Stimulated activated CD8-positive, alpha-beta memory T cell treated with anti-CD3 and anti-CD28 coated beads, Interleukin-15, amount 100 ng/mL, for 4 hours (primary cell): ENCODE measurements at places on chromosomes 16 and 17.

- DNase-seq: no peak
These were observed 631 bp downstream of the NXPH3 start for GRCh38 chr17:49576088-49576916.

GRCh38 chr17:69159418-69159817 is 17.7 kb upstream of the ABCA6 start:
- no peak for DNase-seq

- no peak for DNase-seq
These were observed 77.5 kb upstream of the DOC2B start for GRCh38 chr17:258906-259305.

DNA sequence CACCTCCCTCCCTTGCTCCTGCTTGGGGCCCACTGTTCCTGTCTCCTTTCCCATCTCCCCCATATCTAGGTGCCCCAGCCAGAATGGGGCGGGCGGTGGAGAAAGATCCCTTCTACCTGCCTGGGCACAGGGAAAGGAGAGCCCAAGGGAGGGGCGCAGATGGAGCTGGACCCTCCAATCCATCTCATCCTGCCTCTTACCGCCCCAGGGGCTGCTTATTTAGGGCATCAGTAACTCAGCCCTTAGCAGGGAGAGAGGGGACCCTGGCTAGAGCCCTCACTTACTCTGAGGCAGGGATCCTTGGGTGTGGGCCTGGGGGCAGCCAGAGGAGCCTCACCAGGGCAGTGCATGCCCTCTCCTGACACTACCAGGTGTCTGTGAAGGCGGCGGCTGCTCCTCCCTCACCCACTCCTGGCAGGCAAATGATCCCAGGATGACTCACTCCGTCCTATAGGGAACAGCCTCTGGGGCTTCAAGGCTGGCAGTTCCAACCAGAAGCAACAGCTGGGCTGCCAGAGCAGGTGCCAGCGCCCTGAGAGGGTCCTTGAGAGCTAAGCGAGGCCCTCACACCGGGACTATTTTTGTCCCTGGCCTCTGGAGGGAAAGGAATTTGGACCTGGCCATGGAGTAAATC is 16.3 kb upstream of the BCAR1 start:
- DNase-seq: no peak

- no peak for DNase-seq
These were observed 378.6 kb upstream of the C16orf82 start for GRCh38 chr16:26688105-26688504.

GRCh38 chr17:29761040-29761761 is 138.5 kb upstream of the CORO6 start:
- DNase-seq: peak; percentile 82

DNA sequence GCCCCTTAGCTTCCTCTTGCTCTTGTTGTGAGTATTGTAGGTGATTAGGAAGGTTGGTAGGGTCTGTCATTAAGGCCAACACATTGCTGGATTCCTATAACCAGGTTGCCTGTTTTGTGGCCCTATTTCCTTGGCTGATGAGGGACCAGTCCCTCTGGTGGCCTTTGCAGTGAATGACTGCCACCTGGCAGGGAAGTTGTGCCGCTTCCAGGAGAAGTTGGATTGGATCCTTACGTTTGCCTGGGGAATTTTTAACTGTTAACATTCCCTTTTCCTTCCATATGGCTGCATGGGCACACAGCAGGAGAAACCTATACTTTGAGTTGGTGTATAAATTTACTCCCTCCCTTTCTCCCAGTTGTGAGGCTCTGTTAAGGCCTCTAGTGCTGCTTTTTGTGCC is 32.4 kb downstream of the LCMT1 start:
- no peak for DNase-seq

GRCh38 chr17:57886020-57886419 is 36.2 kb upstream of the MRPS23 start:
- DNase-seq: no peak

DNA sequence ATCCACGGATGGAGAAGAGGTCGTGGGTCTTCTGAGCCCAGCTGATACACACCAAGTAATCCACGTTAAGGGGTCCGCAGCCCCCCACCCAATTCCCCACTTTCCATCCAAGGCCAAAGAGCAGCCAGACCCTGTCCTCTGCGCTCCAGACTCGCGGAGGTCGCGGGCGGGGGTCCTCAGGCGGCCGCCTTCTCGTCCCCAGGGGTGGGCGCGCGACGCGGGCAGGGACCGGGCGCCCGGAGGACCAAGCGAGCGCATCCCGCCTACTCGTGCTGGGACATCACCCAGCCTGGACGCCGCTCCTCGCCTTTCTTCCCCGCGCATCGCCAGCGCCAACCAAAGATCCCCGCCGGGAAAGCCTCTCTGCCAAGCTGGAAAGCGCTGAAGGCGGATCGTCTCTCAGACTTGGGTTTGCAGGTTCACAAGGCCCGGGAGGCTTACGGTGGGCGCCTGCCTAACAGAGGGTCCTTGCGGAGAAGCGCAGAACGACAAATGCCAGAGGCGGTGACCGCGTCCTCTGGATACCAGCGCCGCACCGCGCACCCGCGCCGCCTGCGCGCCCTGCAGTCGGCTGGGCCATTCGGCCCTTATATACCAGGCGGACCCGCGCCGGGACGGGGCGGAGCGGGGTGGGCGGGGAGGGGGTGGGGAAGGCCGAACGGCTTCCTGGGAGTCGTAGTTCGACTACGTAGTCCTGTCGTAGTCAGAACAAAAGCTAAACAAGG is 471.6 kb downstream of the SOX9 start:
- DNase-seq: peak; percentile 3

- DNase-seq: no peak
These were observed 13.0 kb downstream of the PAM16 start for GRCh38 chr16:4338125-4338582.

DNA sequence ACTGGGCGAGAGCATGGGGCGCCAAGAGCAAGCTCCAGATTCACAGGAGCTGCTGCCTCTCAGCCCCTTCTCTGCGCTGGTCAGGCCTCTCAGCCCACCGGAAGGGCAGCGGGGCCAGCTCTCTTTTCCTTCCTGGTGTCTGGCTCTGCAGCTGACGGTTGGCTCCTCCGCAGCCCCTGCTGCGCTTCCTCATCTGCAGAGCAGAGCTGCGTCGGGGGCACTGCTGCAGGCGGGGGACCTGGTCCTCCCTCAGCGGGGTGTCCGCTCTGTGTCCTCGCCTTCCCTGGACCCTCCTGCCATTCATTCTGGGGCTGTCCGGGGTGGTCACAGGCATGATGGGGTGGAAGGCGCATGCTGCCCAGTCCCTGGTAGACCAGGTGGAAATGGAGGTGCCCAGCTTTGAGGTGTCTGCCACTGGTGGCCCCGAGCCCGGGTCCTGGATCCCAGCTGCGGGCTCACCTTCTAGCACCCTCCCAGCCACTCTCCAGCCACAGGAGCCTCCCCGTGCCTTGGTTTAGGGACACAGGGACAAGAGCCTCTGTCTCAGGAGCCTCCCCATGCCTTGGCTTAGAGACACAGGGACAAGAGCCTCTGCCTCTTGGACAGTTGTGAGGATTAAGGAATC is 84.8 kb downstream of the IRF8 start:
- DNase-seq: no peak

GRCh38 chr17:70881093-70881492 is 711.8 kb downstream of the KCNJ2 start:
- no peak for DNase-seq

DNA sequence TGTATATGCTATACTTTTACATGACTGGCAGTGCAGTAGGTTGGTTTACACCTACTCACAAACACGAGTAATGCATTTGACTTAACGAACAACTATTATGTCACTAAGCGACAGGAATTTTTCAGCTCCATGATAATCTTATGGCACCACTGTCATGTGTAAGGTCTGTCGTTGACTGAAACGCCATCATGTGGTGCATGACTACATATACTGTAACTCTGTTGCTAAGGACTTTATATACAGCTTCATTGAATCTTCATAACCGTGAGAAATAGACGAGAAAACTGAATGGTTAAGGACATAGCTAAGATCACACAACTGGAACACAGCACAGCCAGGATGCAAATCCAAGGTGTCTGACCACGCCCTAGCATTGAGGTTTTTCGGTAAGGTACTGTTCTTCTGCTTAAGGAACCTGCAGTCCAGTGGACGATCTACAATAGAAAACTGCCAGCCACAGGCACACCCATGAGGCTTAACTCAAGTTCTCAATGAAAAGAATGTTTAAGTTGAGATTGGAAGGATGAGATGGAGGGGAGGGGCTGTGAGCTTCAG is 3.3 kb downstream of the CFAP20 start:
- no peak for DNase-seq

- no peak for DNase-seq
These were observed 20.2 kb upstream of the SPPL2C start for GRCh38 chr17:45824475-45824874.

GRCh38 chr17:43905400-43905984 is 1.8 kb downstream of the MPP2 start:
- no peak for DNase-seq

DNA sequence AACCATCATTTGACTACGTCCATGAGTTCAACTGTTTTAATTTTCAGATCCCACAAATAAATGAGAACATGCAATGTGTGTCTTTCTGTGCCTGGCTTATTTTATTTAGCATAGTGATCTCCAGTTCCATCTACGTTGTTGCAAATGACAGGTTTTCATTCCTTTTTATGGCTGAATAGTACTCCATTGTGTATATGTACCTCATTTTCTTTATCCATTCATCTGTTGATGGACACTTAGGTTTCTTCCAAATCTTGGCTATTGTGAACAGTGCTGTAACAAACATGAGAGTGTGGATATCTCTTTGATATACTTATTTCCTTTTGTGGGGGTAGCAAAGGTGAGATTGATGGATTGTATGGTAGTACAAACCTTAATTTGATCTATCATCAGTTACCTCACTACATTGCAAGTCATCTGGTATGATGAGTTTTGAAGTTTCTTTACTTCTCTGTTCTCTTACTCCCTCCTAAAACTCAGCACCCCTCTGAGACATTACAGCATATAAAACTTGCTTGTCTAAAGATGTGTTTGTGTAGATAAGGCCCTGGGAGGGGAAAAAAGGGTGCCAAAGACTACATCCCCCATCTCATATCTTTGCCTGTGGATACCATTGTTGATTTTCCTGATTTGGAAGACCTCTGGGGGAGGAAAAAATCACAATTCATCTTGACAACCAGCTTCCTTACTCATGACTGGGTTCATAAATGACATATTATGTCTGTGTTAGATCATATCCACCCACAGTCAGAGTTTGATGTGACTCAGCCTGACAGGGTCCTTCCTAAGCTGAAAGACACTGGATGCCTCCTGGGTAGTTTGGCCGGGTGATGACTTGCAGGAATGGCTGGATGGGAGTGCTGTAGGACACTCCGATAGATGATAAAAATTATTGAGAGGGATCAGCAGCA is 47.6 kb downstream of the ABCA9 start:
- DNase-seq: no peak

GRCh38 chr16:20114356-20114755 is 40.7 kb upstream of the GPR139 start:
- DNase-seq: no peak

- DNase-seq: no peak
These were observed 208.2 kb upstream of the MYOCD start for GRCh38 chr17:12457493-12457892.

DNA sequence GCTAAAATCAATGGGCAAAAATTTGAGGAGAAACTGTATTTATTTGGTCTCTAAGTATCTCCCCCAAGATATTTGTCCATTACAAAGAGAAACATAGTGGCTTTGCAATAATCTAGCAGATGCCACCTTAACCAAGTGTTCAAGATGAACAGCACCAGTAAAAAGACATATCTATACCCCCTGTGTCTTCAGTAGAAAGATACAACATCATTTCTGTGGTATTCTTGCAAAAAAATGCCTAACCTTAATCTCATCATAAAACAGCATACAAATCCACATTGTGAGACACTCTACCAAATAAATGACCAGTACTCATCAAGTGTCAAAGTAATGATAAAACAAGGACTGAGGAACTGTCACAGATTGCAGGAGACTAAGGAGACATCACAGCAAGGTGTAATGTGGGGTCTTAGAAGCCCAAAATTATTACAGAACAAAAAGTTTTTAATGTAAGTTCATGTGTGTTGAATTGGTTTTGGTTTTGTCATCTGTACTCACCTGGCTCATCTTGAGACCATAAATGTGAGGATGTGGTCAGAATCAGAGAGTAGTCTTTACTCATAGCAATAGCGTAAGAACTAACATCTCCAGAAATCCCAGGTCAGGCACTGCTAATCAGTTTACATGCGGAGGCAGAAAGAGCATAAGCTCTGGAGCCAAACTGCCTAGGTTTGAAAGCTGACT is 77.2 kb downstream of the AATF start:
- no peak for DNase-seq

DNA sequence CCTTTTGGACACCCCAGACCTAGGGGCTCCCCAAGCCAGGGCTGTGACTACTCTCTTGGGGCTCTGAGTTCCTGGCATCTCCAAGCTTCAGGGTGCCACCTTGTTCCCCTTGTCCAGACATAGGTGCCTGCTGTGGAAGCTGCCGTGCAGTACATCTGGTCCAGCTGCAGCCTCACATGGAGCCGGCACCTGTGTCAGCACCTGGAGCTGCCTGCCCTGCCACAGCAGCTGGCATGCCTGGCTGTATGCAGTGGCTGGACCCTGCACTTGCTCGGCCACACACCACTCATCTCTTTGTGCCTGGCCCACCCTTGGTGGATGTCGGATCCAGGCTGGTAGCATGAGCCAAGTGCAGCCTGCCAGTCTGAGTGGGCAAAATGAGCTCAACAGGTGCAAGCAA is 775.8 kb downstream of the CDH11 start:
- DNase-seq: no peak

- no peak for DNase-seq
These were observed 48.8 kb downstream of the STH start for GRCh38 chr17:46047856-46048255.

DNA sequence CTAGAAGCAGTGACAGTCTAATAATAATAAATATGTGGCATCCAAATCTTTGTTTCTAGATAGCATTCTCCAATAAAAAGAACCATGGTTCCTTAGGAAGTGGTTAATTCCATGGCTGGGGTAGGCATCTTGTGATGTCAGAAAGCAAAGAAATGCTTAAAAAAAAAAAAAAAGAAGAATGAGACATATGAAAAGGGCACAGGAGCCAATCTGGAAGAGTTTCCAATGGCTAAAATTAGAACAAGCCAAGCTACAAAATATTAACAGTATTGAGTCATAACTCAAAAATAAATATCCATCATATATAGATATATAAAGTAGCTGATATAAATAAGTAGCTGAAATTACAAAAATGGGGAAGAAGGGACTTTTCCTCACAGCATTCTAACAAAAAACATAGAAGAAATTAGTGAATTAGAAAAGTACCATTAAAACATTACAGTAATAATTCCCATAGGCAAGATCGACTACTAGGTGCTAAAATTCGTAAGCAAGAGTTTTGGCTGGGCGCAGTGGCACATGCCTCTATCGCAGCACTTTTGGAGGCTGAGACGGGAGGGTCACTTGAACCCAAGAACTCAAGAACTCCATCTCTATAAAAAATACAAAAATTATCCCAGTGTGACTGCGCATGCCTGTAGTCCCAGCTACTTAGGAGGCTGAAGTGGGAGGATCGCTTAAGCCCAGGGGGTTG is 111.3 kb downstream of the TRIM37 start:
- DNase-seq: no peak
